ENCODE measurements at places on chromosomes 16 and 17. TPM values are rescaled to one million over a fixed set of nuclear protein-coding genes. Genes with fewer than 3 reads are reported as not detected.

DNA sequence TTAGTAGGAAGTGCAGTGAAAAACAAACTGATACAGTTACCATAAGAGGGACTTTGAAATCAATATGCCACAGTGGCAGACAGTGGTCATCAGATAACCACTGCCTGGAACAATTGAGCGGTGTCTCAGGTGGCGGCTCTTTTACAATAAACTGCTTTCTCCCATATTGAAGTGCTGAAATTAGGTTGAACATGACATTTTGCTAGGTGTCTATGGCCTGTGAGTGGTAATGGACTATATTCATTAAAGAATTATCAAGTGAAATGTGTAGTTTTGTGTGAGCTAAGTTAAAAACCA lies 214.7 kb downstream of the RPTOR start:
- DNase-seq: no peak

Gene C16orf74
- not detected for total RNA-seq

Gene TBC1D3H
- total RNA-seq: not detected

Gene DYNLRB2
- total RNA-seq: not detected

DNA sequence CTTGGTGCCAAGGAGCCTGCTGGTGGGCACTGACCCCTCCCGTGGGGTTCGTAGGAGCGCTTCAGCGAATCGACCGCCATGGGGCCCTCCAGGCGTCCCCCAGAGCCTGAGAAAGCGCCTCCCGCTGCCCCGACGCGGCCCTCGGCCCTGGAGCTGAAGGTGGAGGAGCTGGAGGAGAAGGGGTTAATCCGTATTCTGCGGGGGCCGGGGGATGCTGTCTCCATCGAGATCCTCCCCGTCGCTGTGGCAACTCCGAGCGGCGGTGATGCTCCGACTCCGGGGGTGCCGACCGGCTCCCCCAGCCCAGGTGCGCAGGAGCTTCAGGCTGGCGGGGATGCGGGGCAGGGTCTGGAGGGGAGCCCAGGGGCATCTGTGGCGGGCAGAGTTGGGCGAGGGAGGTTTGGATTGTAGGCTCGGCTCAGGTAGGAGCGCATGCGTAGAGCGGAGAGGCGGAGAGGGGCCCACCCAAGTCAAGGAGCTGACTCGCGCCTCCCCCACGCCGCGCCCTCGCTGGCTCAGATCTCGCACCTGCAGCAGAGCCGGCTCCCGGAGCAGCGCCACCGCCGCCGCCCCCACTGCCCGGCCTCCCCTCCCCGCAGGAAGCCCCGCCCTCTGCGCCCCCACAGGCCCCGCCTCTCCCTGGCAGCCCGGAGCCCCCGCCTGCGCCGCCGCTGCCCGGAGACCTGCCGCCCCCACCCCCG lies 19.8 kb downstream of the FMNL1 start:
- DNase-seq: no peak

- DNase-seq: no peak
Measured at GRCh38 chr16:80279656-80280055, 261.1 kb upstream of the DYNLRB2 start.

All from activated T-cell treated with anti-CD3 and anti-CD28 coated beads, Interleukin-2, amount 50 U/mL, for 4 hours (primary cell).